ENCODE measurements at places on chromosomes 7 and 10. TPM values are rescaled to one million over a fixed set of nuclear protein-coding genes. Genes with fewer than 3 reads are reported as not detected.

The POU6F2 gene
- total RNA-seq: not detected

DNA sequence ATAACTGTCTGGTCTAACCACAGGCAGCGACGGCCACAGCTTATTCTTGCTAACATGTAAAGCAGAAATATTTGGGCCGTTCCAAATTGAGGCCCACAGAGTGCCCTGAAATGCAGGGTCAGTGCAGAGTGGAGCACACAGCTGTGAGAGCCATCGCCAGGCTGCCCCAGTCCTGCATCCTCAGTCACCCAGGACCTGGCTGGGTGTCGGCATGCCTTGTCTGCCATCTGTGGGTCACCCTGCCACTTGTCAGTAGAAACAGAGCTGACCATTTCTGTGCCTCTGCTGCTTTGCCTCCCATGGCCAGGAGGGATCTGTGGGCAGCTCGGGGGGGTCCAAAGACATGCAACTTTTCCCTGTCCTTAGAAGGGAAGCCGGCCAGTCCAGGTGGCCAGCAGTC, 57.3 kb upstream of the BTBD16 start:
- H3K27me3 ChIP-seq: no peaks in the 10 kb centered on the region
- no peak for DNase-seq
- no peak overlapping the region for H3K27ac ChIP-seq
- no peaks in the 10 kb centered on the region for H3K36me3 ChIP-seq

DNA sequence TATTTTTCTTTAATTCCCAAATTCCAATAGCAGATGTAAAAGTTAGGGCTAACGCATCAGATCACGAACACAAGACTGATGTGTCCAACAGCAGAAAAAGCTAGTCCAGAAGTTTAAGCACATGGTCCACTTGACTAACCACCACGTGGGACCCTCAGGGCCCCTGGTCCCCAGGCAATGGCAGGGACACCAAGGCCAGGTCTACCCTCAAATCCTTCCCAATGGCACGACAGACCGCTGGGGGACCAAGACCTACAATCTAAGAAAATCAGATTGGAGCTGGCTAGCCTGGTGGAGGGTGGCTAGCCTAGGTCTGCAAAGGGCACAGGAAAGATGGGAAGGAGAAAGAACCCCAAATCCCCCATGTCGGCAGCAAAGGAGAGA, 1.5 kb downstream of the GIGYF1 start:
- H3K4me1 ChIP-seq: peaks cover 12% of the 10 kb centered on the region
- no peaks in the 10 kb centered on the region for H3K36me3 ChIP-seq
- H3K27me3 ChIP-seq: no peaks in the 10 kb centered on the region

- H3K4me3 ChIP-seq: no peak overlapping the region
- H3K27me3 ChIP-seq: no peaks in the 10 kb centered on the region
- H3K27ac ChIP-seq: no peak overlapping the region
- DNase-seq: no peak
- no peaks in the 10 kb centered on the region for H3K4me1 ChIP-seq
These were observed 87.7 kb upstream of the PRKCQ start for GRCh38 chr10:6667679-6668270.

GRCh38 chr7:45661302-45661995, 87.3 kb downstream of the ADCY1 start:
- no peak for DNase-seq
- H3K27me3 ChIP-seq: no peaks in the 10 kb centered on the region
- no peak overlapping the region for H3K4me3 ChIP-seq
- H3K36me3 ChIP-seq: no peaks in the 10 kb centered on the region
- H3K27ac ChIP-seq: no peak overlapping the region
- no peaks in the 10 kb centered on the region for H3K4me1 ChIP-seq

Measured in uterus (tissue), 4 donors.